ENCODE measurements at places on chromosomes 5 and 9. TPM values are rescaled to one million over a fixed set of nuclear protein-coding genes. Genes with fewer than 3 reads are reported as not detected.

DNA sequence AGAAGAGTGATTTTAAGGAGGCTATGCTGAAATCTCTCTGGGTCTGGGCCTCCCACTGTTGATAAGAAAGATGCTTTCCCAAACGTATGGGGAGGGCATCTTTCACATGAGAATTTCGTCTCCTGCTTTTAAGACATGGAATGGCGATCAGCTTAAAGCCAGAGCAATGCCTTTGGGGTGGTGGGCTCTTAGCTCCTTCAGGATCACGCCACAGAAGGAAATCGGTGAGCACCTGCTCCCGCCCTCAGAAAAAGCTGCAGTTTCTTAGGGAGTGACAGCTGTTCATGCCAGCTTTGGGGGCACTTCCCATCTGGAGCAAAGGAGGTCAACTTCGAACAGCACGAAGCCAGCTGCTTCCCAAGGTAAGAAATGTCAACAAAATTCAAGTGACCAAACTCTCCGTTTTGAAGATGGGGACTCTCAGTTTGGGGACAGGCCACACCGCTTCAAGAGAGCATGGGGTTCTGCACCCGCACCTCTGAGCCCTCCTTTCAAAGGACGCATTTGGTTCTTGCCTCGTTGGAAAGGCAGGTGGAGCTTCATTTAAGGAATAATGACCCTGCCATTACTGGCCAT is 39.0 kb downstream of the TRIP13 start:
- DNase-seq = no peak

DNA sequence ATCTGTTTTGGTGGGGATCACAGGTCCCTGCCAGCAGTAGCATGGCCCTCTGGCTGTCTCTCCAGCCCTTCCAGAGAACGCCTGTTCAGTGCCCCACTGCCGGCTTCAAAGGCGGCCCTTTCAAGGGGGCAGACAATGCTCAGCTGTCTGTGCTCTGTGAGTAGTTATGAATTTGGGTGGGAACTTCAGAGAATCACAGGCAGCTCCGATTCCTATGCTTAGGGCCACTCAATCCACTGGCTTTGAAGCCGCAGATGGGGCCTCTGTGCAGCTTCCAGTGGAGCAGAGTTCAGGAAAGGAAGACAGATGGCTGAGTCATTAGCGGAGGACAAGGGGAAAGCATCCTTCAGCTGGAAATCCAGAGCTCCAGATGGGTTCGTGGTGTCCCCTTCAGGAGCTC is 42.4 kb downstream of the NKX2-5 start:
- DNase-seq = no peak

Gene FAM78A
- polyA plus RNA-seq = 3.1 TPM

GRCh38 chr5:145750199-145750598 is 84.9 kb downstream of the PRELID2 start:
- DNase-seq = no peak

GRCh38 chr9:38685535-38685934 is 34.4 kb downstream of the FAM240B start:
- DNase-seq = no peak

Gene TXNDC8
- not detected for polyA plus RNA-seq

DNA sequence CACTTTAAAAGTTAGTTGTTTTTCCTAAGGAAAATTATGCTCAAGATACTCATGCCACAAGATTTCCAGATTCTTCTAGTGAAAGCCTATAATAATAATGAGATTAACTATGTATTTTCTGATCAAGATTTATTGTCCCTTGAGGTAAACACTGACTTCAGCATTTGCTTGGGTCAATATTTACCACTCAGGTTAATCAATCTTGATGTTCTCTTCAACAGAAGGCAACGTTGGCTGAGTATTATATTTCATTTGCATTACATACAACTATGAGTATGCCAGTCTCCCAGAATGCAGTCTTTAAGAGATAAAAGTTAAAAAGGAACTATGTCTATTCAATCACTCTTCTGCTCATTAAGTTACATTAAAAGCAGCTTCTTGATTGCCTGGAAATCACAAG is 115.6 kb downstream of the GPR21 start:
- DNase-seq = no peak

Measured in right renal cortex interstitium (tissue), 3 donors.